ENCODE measurements at places on chromosomes 7 and 10.

GRCh38 chr7:23062452-23062851 is 43.1 kb upstream of the KLHL7 start:
- no peak for DNase-seq

DNA sequence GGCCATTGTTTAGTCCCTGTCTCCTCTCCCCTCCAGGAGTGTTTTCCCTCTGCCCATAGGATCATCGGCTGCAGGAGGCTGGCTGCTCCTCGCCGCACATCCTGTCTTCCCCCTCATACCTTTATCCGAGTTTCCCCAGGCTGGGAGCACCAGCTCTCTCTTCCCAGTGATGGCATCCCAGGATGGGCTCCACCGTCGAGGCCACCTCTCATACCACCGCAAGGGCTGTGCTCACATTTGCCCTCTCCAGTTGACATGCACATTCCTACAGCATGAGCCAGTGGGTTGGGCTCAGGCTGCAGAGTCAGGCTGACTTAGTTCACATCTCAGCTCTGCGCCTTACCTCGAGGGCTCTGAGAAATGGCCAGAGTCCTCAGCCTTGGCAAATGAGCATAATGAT is 12.1 kb downstream of the HKDC1 start:
- DNase-seq: no peak

GRCh38 chr10:112360308-112361270 is 13.3 kb upstream of the ACSL5 start:
- no peak for DNase-seq

DNA sequence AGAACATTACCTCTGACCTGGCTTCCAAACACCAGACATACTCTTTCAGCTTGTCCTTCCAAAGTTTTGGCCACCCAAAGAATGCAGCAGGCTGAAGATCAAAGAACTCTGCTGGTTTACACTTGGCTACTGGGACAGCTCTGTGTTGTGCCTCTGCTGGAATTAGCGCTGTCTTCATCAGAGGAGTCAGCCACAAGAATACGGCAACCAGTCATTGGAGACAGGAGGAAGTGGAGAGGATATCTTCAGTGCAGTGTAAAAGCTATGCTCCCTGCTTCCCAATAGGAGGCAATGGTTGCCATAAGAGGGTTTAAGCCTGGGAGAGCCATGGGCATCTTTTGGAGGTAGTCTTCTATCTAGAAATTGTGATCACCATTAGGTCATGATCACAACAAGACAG is 126.7 kb upstream of the WNT16 start:
- DNase-seq: no peak

DNA sequence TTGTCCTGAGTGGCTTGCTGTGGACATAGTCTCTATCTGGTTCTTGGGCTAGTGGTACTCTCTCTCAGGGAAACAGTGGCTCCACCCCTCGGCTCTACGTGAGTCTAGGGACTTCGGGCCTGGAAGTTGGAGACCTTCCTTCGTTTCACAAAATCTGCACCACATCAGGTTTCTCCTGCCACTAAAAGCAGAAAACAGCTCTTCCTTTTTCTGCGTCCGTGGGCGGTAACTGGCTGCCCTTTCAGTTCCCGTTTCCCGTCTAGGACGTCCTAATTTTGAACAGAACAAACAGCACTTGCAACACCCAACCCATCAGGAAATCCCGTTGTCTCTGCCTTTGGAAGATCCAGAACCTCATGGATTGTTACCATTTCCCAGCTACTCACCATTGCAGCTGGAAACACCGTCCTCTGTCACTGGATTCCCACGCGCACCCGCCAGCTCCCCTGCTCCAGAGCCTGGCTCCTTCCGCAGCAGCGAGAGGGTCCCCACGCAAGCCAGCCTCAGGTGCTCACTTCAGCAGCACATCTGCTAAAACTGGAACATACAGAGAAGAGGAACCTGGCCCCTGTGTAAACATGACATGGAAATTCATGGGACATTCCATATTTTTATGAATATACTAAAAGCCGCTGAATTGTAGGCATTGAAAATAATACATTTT is 311.4 kb upstream of the AKR1E2 start:
- DNase-seq: no peak

Data from NCI-H2081 treated with DMSO at 0.1 percent for 48 hours (cell line).